ENCODE measurements at places on chromosomes 6 and 20.

DNA sequence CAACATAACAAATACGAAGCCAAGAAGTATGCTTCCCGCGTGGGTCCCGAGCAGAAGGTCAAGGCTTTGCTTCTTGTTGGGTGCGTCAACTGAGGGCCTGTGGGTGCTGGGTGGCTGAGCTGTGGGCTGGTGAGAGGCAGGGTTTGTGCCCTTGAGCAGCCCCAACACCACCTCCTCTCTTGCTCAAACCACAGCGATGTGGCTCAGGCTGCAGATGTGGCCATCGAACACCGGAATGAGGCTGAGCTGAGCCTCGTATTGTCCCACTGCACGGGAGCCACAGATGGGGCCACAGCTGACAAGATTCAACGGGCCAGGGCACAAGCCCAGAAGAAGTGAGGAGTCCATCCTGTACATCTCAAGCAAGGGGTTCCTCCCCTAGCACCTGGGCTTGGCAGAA, 7.0 kb upstream of the PTPRA start:
- DNase-seq: no peak

DNA sequence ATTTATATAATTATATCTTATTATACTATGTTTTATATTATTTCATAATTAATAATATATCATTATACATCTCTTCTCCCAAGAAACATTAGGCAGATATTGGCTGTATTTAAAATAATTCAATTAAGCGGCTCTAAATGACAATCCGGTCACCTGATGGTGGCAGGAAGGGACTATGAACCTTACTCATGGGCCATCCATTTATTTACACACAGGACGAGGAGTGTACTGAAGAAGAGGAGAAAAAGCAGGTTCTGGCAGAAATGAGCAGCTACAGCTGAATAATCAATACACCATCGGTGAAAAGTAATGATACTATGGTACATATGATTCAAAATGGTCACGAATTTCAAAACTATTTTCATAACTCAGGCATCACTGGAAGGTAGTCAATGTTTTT, 277.7 kb downstream of the KIF16B start:
- DNase-seq: no peak

DNA sequence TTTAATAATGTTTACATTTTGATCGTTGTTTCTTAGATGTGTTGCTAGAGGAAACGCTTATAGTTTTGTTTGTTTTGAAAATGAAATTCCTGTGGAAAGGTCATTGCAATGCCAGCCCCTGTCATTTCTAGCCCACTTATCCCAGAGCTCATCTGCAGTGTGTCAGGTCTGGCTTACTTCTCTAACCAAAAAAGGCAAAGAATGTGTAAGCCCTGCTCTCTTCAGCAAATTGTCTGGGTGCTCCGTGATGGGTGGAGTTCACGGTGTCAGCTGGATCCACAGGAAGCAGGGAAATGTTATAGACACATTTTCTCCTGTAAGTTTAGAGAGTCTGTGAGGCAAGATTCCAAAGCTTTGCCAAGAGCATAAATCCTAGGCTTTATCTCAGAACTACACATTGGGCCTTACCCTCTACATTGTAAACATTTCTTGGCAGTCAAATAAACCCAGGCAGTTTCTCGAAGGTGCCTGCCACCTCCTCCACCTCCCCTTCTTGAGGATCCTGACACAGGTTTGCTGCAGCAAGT, 50.9 kb downstream of the RPRD1B start:
- peak; percentile 98 for DNase-seq

DNA sequence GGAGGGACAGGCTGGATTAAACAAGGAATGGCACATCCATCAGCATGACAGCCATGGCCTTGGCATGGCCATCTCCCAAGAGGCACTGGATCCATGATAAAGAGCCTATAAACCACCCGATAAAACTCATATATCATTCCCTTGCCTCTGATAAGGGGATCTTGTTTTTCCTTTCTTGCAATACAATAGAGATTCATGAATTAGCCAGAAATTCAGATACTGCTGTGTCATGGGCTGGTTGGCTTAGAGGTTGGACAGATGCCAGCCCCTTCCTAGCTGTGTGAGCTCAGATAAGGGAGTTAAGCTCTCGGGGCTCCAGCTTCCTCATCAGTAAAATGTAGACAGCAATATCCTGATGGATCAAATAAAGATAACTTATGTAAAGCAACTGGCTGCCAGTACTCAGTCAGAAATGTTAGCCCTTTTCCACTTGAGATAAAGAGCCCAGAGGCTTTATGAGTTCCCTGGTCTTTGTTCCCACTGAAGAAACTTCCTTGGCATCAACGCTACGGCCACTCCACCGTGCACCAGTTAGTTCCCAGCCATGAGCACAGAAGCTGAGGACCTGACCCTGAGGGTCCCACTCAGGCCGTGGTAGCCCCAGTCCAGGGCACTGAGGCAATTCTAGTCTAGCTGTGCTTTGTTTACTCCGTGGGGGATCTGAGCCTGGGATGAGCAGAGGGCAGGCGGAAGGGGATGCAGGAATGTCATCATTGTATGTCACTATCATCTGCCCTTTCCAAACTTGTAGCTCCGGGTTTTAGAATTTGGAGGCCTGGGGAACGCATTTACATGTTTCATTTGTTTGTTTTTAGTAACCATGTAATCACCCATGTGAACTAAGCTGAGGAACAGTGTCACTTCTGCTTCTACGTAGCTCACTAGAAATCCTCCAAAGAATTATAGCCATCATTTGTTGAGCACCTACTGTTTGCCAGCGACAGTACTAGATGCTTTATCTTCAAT, 67.2 kb upstream of the TBC1D7 start:
- DNase-seq: peak; percentile 74

DNA sequence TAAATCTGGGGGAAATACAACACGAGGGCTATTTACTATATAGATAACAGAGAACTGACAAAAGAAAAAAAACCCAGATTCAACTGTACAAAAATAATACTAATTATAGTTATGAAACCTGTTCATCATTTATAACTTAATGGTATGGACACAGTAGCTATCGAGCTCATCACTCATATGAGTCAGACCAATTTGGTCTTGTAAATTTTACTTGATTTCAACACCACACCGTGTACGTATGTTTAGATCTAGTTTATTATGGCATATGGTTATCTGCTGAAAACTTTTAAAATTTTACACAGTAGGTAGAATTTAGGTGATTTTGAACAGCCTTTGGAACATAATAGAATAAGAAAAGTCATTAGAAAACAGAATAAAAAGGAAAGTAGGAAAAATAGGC, 5.5 kb downstream of the MYLK4 start:
- DNase-seq: no peak

DNA sequence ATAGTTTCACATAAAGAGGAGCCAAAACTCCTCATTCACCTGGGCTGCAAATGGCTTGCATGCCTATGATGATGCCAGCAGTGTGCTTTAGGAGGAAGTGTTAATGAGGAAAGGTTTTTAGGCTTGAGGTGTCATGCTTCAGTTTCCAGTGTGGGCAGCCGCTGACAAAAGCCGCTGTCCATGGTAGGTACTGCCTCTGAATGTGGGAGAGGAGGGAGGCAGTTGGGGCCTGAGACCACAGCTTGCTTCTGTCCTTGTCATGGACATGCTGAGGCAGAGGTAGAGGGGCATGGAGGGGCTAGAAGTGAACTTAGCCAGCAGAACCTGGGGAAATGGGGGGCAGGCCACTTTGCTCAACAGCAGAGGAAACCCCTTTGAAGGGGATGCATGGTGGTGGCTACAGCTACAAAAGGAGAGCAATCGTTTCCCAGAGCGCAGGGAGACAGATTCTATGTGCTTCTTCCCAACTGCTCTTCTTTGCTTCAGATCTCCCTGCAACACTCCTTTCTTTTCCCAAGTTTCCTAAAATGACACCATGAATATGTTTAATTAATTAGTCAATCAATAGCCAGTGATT, 372.1 kb upstream of the CNR1 start:
- peak; percentile 22 for DNase-seq

- no peak for DNase-seq
Measured at GRCh38 chr20:46987001-46987400, 92.4 kb downstream of the EYA2 start.

DNA sequence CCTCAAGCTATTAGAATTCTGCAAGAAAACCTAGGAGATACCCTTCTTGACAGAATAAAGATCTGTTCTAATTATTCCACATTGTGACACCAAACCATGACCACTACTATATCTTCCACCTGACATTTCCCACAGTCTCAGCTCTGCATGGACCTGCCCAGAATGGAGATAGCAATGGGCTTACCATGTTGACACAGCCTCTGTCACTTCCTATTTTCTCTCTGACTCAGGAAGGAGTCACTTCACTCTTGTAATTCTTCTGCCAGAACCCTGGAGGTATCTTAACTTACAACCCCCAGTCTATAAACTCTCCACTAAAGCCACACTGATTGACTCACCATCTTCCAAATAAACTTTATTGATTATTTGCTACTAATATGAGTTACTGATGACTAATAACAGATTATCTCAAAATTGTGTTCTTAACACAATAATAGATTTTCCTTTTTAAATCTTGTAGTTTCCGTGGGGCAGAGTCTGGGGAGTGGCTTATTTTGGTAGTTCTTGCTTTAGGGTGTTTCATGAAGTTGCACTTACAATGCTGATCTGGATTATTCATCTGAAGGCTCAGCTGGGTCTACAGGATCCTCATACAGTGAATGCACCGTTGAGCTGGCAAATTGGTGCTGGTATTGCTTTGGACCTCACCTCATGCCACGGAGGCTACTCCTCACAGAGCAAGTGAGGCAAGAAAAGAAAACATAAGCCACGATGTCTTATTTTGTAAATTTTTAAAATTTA, 869.9 kb downstream of the KIF16B start:
- peak; percentile 87 for DNase-seq

DNA sequence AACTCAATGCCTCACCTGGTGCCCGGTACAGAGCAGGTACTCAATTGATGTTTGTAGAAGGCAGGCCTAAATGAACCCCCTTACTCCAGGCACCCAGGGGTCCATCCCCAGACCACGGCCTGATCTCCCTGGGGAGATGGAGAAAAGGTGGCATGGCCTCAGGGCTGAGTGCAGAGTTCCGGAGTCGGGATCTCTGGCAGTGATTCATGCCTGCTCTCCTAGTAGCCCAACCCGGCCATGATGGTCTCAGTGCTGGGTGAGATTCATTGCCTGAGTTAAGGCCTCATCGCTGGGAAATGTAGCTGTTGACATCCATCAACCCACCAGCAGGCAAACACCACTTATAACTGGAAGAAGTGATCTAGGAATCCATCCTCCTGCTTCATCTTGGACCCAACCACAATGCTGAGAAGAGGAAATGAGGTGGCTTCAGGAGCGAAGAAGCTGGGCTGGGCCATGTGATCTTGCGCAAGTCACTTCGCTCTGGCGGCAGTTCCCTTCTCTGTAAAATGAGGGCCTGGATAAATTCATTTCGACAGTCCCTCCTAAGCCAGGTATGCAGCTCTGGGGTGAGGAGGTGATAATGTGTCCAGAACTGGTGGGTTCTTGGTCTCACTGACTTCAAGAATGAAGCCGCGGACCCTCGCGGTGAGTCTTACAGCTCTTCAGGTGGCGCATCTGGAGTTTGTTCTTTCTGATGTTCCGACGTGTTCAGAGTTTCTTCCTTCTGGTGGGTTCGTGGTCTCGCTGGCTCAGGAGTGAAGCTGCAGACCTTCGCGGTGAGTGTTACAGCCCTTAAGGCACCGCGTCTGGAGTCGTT, 24.7 kb downstream of the ETV7 start:
- DNase-seq: no peak

DNA sequence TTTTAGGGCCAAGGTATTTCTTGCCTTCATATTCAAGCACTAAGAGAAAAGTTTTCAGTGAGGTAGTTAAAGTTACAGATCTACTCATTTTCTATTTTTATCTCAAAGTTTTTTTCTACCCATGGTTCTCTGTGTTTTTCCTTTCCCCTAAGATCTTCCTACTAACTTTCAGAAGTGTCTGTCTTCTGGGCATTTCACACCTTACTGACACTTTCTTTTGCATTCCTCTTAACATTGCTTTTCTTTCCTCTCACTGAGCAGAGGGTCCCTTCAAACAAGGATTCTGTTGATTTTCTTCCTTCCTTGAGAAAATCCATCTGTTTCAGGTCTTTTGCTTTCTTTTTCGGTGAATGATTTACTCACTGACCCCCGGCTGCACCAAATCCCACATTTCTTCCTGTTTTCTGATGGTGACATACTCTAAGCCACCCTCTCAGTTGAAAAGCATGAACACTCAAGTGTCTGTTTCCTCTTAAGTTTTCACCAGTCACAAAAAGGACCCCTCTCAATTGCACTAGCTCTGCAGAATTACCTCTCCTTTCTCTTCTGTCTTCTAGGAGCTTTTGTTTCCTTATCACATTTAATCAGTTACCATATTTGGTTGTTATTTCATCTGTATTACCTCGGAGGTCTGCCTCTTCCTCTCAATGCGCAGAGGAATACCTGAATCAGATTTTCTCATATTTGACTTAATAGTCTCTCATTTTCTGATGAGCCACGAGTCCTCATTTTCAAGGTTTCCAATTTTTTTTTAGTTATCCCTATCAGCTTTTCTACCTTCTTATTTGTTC, 73.5 kb upstream of the RNF217 start:
- DNase-seq: peak; percentile 16

GRCh38 chr6:169530752-169531123, 171.1 kb downstream of the WDR27 start:
- peak; percentile 6 for DNase-seq

GRCh38 chr20:6348908-6349307, 226.1 kb upstream of the FERMT1 start:
- no peak for DNase-seq

DNA sequence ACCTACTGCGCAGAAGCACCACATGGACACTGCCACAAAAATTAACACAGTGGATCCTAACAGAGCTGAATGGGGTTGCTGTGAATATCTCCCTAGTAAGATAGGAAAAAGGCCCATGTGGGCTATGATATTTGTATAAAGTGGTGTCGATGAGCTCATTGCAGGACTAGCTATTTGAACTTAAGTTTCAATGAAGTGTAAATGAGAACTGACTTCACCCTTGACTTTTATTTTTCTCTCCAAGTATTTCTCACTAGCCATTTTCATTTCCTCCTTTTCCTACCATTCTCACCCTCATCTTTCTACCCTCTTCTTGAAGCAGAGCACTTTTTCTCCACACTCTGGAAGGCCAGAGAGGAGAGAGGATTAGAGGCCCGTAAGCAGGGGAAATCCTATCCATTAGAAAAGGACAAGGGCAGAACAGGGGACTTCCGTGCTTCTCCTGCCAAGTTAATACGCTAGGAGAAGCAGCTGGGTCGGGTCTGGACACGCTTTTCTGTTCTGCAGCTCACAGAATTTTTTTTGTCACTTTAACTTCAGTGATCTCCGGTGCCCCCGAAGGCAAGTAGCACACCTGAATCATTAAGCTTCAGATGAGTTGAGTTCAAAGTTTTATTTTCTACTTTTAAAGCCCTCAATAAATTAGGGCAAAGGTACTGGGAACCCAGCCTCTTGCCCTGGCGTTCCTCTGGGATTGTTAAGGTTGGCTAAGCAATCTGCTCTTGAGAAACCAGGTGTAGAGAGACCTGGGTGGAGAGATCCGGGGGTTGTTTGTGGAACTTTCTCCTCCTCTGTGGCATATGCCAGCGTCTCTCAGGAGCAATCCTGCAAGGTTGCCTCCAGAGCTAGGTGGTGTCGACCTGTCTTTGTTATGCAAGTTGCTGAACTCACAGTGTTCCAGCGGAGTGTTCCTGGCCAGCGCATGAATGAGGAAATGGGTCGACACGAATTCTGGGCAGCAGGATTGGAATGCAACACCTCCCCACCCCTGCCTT, 56.2 kb upstream of the ARID1B start:
- DNase-seq: no peak
